ENCODE measurements at places on chromosomes 7 and 10. TPM values are rescaled to one million over a fixed set of nuclear protein-coding genes. Genes with fewer than 3 reads are reported as not detected.

The ITPRID1 gene
- 0.23 TPM for total RNA-seq

The TRIM50 gene
- total RNA-seq, result not detected

The NPVF gene
- total RNA-seq, result 0.23 TPM

The SEMA3A gene
- total RNA-seq, result 16.4 TPM

The DENND2A gene
- 43.8 TPM for total RNA-seq
